ENCODE measurements at places on chromosomes 5 and 9.
A peak's percentile ranks its signal among the peaks of the same experiment; 100 is the strongest.

- DNase-seq: no peak
Measured at GRCh38 chr5:76612942-76613341, 10.3 kb downstream of the F2RL2 start.

- no peak for DNase-seq
Measured at GRCh38 chr5:168417731-168418429, 68.4 kb upstream of the RARS1 start.

DNA sequence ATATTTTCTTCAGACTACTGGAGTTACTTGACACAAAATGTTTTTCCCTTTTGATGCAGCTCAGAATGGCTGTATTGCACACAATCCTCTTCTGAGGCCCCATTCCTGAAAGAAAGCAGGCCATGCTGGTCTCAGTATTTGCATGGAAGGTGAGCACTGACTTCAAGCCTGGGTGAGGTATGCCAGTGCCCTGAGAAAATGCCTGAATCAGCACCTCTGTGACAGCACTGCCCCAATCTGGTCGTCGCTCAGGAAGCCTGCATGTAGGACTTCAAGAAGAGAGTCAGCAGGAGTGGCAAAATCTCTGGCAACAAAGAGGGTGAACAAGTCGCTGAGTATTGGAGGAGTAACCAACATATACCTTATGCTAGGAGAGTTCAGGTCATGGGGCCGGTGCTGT is 425.2 kb upstream of the PIK3R1 start:
- DNase-seq: no peak

DNA sequence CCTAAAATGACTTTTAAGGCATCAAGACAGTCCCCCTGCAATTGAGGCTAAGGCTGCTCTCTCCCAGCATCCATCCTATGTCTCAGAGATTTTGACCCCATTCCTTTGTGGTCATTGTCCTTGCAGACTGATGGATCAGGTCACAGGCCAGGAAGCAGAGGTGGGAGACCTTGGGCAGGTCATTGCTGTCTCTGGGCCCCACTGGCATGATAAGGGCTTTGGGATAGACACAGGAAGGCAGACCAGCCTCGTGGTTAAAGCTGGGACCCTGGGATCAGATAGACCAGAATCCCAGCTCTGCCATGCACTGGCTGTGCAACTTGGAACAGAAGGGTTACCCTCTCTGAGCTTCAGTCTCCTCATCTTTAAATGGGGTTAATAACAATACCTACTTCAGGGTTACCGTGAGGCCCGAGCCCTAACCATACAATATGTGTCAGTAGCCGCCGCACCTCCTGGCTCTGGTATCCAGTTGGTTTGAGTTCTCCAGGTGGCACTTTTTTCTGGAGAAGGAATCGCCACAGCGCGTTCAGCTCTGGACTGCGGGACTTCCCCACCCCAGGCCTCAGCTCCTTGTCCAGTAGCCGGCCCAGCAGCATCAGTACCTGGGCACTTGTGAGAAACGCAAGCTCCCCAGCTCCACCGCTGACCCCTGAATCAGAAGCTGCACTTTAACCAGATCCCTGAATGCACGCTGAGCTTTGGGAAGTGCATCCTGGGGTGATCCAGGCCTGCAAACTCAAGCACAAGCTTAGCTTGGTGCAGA is 21.4 kb downstream of the LAMC3 start:
- no peak for DNase-seq

DNA sequence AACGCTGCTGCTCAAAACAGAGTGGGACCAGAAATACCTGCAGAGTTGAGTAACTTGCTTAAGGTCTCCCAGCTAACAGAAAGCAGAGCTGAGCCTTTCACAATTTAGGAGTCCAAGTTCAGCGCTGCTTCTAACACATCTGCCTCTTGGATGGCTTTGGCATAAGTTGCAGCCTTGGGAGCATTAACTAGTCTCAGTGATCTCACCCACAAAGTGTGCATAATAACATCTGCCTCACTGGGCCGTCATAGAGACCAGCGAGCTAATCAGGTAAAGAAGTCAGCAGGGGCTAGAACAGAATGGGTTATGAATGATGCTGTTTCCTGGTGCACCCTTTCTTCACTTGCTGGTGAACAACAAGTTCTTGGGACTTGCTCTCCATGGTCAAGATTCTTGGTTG is 36.5 kb downstream of the WWC1 start:
- no peak for DNase-seq

DNA sequence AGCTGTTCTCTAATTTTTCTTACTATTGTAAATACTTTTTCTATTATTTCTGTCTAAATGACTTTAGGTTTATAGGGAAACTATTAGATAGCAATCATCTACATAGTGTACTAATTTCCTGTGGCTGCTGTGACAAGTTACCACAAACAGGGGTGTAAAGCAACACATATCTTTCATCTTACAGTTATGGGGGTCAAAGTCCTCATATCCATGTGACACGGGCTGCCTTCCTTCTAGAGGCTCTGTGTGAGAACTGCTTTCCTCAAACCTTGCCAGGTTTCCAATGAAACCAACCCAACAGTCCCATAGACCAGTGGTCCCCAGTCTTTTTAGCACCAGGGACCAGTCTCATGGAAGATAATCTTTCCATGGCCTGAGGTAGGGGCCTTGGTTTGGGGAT is 189.1 kb downstream of the ROR2 start:
- no peak for DNase-seq

DNA sequence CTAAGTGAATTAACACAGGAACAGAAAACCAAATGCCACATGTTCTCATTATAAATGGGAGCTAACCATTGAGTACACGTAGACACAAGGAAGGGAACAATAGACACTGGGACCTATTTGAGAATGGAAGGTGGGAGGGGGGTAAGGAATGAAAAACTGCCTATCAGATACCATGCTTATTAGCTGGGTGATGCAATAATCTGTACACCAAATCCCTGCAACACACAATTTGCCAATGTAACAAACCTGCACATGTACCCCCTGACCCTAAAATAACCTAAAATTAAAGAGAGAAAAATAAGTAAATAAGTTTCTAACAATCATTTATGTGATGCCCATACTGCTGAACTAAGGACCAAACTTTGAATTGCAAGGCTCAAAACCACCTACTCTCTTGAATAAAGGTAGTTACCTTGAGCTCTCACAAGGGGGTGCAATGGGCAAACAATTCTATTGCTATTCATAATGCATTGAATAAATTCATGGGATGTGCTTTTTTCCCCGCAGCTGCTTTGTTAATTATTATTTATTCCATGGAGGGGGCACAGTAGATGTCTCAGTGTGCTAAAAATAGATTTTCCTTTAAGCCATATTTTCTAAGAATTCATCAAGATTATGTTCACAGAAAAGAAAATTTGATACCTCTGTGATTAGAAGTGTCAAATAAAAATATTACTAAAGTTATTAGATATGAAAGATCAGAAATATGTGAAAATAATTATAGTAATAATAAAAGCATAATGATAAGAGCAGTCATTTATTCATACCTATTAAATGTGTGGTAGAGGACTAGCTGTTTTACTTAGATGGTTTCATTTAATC is 76.2 kb upstream of the PTPN3 start:
- peak; percentile 73 for DNase-seq

- DNase-seq: no peak
Measured at GRCh38 chr5:172403817-172404216, 50.5 kb downstream of the SH3PXD2B start.

- no peak for DNase-seq
Measured at GRCh38 chr5:142698447-142699183, 12.7 kb upstream of the FGF1 start.

Measured in SK-N-MC (cell line).